ENCODE measurements at places on chromosomes 7 and 10.
A peak's percentile ranks its signal among the peaks of the same experiment; 100 is the strongest.

DNA sequence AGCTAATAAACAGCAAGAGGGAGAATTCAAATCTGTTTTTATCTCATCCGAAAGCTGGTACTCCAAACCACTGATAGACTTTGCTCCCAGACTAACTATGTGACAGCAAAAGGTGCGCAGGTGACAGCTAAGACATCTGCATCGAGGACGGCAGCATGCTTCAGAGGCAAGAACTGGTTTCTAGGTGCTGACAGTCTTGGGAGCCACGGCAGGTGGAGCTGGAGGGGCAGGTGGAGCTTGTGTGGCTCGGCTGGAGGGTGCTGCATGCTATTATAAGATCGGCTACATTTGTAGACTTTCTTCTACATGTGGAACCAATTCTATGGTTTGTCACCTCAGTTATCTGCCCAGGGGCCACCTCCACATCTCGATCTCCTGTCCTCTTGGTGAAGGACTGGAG lies 21.8 kb upstream of the MMP21 start:
- DNase-seq, result no peak

DNA sequence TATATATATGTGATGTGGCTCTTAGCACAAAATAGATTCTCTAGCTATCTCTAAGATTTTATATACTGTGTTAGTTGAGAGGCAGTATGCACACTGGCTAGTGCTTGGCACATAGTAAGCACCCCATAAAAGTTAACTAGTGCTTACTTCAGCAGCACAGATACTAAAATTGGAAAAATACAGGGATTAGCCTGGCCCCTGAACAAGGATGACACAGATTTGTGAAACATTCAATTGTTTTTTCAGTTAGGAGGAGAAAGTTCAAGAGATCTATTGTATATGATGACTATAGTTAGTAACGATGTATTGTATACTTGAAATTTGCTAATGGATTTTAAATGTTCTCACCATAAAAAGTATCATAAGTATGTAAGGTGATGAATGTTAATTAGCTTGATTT lies 78.3 kb upstream of the LRRC17 start:
- no peak for DNase-seq

GRCh38 chr10:4067931-4068561 lies 283.0 kb upstream of the KLF6 start:
- DNase-seq, result no peak

DNA sequence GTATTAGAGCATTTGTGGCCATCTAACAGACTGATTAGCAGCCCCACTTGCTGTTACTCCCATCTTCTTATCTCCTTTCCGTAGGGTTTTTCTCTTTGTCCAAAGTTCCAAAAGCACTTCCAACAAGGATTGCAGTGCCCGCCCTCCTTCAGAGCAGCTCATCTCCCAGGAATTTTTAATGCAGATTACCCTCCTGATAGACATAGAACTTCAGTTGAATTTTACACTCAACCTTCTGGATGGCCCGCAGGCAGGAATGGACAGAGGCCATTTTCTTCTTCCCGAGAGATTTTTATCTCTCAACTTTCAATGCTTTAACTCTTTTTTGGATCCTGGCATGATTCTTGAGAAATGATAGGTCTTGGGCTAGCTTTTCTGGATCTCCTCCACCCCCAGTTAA lies 23.3 kb downstream of the PRKG1 start:
- DNase-seq, result no peak

GRCh38 chr10:110446954-110447608 lies 50.6 kb upstream of the DUSP5 start:
- DNase-seq, result peak; percentile 96

Measured in cerebellar cortex (tissue), 1 donor.